ENCODE measurements at places on chromosomes 7 and 10.

DNA sequence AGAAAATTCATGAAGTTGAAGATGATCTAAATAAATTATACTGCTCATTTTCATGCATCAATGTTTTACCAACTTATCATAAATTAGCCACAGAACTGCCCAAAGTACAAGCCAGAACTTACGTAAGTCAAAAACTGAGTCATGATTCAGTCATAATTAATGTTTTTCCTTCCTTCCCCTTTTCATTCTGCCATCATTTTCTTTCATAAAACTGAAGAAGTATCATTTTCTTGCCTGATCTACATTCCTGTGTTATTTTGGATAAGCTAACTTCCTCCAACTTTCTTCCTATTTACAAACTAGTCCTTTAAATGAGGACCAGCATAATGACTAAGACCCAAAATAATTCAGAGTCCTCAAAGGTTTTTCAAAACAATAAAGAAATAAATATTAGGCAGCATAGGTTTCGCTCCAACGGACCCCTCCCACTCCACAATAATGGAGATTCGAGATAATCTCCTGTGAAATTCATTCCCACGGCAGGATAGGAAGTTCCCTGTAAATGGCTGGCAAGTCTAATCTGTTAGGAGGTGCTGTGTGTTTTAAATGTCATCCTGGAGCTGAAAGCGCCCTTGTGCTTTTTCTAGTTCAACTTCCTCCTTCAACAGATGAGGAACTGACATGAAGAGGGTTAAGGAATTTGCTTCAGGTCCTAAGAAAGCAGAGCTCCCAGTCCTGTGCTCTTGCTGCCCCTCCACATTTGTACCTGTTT, 218.9 kb downstream of the DOCK4 start:
- no peak for DNase-seq

GRCh38 chr7:124915242-124915641, 14.4 kb downstream of the POT1 start:
- no peak for DNase-seq

DNA sequence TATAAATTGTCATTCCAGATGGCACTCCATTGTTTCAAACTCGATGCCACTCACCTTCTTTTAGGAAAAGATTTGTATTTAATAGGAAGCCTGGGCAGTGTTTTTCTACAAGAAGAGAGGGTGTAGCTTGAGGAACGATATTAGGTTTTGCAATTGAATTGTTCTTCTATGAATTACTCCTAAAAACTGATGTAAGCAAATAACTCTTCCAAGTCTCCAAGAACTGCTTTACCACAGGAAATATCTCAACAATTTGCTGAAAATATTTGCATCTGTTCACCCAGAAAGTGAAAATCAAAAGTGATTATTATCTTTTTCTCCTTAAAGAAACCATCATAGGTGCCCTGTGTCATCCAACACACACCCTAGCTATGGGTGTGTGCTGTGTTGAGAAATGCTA, 261.3 kb upstream of the MEOX2 start:
- DNase-seq, result no peak

DNA sequence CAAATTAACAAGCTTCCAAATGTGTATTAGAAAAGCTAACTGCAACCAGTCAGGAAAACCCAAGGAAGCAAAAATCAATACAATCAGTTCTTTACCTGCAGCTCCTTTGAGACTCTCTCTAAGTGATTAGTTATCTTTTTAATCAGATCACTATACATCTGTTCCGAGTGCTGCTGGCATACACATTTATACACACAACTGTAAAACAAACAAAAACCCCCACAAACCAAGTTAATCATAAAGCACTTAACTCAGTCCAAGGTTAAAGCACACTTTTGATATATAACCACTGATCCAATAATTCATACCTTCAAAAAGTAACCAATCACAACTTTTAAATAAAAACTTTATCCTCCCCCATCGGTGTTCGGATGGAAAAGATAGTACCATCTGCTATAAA, 25.6 kb downstream of the CACUL1 start:
- DNase-seq, result no peak

GRCh38 chr7:39624442-39624807, 1.1 kb downstream of the RALA start:
- DNase-seq, result no peak

DNA sequence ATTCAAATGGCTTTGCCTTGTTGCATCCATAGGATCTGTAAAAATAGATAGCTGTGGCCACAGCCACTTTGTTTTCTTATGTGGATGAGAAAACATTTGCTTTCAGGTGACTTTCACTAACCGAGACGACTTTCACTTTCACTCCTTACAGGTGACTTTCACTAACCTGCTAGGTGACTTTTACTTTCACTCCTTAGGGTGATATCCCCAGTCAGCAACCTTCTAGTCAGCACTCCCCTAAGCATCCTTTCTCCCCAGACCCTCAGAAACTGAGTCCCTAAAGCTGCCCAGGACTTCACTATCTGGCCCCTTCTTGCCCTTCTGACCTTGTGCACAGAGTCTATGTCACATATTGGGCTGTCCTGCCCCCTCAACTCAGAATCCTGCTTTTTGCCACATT, 177.5 kb downstream of the RELN start:
- no peak for DNase-seq

DNA sequence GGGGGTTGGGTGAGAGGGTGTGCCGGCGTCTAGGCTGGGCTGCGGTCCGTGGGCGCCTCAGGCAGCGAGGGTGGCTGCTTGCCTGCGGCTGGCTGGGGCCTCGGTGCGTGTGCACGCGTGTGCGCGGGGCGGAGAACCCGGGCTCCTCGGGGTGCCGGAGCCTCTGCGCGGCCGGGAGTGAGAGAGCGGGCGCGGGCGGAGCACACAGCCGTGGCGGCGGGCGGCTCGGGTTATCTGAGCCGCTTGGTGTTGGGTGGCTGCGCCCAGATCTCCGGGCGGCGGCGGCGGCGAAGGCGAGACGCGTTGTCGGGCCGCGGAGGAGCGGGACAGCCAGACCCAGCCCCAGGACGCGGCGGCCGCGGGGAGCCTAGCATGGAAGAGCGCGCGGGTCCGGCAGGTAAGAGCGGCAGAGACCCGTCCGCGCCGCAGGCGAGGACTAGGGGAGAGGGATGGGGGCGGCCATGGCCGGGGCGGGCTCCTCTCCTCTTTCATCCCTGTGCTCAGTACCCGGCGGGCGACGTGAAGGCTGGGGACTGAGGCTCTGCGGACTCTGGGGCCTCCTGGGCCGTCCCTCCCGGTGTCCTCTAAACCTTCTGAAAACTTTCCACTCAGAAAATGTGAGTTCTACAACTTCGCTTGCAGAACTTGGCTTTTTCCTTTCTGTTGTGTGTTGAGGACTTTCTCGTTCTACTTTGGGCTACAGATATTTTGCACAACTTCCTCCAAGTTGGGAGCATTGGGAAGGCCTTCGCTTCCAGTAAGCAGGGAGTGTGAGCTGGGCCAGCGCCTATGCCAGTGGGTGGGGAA, 9.8 kb upstream of the PAX2 start:
- no peak for DNase-seq

GRCh38 chr10:78545756-78546155, 512.1 kb downstream of the RPS24 start:
- DNase-seq, result peak; percentile 20

- no peak for DNase-seq
Measured at GRCh38 chr10:33082373-33082895, 124.4 kb upstream of the ITGB1 start.

GRCh38 chr7:47408675-47409074, 173.2 kb downstream of the TNS3 start:
- DNase-seq, result peak; percentile 48

DNA sequence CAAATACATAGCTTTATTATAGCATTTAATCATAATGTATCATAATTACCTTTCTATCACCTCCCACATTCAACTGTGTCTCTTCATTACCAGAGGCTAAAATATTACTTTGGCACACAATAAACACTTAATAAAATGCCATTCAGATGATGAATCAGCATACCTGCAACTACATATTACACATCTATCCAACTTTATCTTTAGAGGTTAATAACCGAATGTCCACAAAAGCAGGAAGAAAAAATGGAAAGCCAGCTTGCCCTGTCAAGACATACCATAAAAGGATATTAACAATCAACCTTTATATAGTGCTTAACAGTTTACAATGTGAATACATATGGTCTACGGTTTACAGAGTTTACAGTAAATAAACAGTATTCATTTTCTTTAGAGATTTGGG, 12.7 kb downstream of the CACUL1 start:
- no peak for DNase-seq

- no peak for DNase-seq
Measured at GRCh38 chr7:28879105-28879504, 79.0 kb downstream of the TRIL start.

DNA sequence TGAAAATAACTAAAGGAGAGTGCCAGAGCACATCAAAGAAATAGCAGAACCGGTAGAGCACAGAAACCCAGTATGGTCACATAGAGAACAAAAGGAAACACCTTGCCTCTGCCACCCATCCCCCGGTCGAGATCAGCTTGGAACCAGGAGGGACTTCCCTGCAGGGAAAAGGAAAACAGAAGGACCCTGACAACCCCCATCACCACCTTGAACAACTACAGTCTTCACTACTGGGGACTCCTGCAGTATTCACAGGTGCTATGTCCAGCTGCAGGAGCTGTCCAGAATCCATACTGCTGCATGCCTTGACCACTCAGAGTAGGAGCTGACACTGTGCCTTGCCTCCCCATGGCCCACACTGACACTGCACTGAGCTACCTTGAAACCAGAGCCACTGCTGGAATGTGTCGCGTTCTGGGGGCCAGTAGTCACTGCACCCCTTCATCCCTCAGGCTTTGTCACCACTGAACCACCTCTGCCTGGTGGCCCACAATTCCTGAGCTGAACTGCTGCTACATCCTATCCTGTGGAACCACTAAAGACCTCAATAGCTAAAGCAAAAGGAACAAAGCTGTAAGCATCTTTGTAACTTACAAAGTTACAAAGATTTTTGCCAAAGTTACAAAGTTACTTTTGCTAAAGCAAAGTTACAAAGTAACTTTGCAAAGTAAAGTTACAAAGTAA, 66.8 kb downstream of the TRIL start:
- DNase-seq, result no peak

DNA sequence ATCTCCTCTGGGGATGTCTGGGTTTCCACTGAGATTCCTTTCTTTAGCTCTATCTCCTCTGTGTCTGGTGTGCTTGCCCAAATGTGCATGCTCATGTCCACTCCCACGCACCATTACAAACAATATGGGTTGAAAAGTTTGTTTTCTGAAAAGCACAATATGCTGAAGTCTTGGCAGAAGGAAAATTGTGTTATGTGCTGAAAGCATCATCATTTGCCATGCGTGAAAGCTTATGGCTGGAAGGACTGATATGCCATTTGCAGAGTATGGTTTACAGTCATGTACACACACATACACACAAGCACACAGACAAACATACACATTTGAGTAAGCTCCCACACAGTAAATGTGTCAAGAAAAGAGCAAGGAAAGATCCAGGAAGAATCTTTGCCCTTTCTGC, 231.6 kb downstream of the SORCS3 start:
- DNase-seq, result no peak

DNA sequence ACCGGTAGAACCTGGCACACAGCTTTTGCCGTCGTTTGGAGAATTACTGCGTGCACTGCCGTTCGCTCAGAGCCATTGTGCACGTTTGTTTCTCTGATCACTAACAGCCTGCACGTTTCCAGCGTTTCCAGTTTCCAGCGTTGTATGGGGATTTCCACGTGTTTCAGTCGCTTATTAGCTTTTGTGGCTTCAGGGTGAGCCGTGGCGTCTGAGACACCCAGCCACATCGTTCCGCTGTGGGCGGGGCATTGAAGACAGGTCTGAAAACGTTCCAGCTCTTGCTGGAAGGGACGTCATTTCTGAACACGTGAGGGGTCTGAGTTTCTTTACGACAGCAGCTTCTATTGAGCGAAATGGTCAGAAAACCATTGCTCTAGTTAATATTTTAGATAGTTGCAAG, 164.8 kb downstream of the DNAJB6 start:
- DNase-seq, result peak; percentile 59

Data from lower leg skin (tissue), 4 donors.